Activated CD4-positive, alpha-beta T cell treated with anti-CD3 and anti-CD28 coated beads for 36 hours (primary cell): ENCODE measurements at places on chromosomes 5 and 9.
A peak's percentile ranks its signal among the peaks of the same experiment; 100 is the strongest.

- no peak for DNase-seq
These were observed 72.1 kb upstream of the RASA1 start for GRCh38 chr5:87195616-87196015.

DNA sequence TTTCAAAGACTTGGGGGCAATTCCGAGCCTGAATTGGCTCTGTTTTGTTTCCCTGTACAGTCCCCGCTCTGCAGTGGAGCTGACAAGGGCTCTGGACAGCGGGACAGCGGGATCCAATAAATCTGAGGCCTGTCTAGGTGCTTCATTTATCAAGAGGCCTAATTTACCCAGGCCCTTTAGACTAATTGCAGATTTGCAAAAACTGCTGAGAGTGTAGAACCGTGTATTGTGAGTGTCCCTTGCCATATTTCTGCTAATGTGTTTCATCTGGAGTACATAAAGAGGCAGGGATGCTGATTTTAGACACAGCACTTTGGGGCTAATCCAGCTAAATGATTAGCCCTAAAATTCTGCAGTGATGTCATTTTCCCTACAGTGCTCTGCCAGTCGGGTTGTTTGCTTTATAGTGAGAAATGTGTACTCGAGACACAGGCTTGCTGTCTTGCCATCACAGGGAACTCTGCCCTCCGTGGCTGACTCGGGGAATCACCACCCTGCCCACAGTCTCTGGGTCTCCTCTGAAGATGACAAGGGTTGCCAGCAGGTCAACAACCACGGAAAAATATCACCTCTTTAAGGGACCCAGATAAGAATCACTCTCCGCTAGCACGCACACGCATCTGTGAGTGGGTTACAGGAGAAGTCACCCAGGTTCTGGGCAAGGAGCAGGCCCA lies 592.0 kb downstream of the BNC2 start:
- no peak for DNase-seq

GRCh38 chr5:177132136-177133095 lies 1.2 kb upstream of the NSD1 start:
- peak; percentile 65 for DNase-seq

- no peak for DNase-seq
These were observed 145.4 kb downstream of the BNC2 start for GRCh38 chr9:16725066-16725465.

DNA sequence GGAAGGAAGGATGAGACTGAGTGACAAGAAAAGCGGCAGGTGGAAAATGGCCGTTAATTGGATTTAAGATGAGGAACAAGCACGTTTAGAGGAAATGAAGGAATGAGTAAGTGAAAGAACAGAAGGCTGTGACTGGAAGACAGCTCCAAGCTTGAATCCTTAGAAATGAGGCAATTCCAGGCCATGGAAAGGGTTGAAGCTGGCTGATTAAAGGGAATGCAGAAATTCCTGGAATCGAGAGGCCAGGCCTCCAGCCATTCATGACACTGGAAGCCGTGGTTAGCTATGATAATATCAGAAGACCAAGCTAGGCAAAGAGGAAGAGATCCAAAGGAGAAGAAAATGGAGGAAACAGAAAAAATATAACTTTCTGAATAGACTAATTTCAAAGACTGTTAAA lies 84.2 kb downstream of the ARL15 start:
- no peak for DNase-seq

DNA sequence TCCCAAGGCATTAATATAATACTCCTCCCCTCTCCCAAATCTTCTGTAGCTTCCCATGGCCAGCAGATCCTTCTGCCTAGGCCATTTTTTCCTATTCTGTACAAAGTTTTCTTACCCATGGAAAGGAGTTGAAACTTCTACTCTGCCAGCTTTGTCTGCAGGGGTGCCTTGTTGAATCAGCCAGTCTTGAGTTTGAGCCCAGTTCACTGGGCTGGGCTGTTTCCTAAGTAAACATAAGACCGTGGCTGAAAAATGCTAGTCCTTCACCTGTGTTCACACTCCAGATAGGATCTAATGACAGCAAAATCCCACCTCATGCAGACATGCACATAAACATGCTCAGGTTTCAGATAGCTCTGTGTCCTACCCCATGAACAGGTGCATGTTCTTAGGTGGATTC lies 10.4 kb downstream of the TEX48 start:
- DNase-seq, result no peak

DNA sequence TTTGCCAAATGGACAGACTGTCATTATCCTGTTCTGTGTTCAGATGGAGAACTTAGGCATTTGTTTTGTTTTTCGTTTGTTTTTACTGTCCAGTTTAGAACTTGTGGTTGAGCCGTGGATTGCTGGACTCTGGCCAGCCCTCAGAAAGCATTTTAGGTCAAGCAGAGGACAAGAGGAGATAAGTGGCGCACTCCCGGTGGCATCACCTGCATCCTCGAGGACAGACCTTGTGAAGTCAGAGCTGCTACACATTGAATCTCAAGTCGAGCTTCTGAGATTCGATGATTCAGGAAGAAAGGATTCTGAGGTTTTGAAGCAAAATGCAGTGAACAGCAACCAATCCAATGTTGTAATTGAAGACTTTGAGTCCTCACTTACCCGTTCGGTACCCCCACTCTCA lies 8.9 kb downstream of the MTRR start:
- no peak for DNase-seq

DNA sequence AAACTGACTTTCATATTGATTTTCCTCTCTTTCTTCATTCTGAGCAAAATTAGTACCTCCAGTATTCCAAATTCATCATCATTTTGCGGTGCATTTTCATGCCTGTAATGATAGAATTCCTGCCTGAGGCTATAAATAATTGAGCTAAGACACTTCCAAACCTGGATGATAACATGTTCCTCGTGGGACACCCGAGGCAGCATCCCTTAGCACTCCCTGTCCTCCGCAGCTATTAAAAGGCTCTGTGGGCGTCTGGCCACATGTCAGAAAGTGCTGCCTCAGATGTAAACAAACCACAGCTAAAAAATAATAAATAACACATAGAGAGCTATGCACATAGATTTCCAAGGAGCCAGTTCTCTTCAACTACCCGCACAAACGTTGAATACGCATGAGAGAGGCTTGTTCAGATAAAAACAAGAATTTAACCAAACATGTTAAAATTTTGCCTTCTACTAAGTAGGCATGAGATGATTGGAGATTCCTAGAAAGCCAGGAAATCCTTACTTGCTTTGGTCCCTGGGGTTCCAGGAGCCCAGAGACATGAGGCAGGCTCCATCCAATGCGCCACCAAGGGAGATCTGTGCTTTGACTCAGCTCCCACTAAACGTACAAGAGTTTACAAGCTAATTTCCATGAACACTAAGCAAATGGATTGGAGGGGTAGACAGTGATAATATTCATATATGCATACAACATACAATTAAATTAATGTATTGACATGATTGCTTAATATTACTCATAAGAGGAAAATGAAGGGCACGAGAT lies 82.7 kb downstream of the SHC3 start:
- DNase-seq, result no peak

DNA sequence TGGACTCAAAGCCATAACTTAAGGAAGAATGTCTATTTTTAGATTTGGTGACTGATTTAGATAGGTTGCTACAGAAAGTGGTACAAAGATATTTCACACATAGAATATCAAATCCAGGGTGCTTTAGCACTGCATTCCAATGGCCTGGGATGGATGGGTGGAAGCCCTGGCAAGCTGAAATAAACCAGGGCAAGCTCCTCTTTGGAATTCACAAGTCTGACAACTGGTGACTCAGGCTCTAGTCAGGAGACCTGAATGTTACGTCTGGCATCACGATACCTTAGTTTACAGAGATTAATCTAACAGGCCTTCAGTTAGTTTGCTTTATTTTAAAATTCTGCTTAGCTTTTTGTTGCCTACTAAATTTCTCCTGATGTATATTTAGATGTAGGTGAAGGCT lies 144.0 kb downstream of the TMC1 start:
- DNase-seq, result no peak

DNA sequence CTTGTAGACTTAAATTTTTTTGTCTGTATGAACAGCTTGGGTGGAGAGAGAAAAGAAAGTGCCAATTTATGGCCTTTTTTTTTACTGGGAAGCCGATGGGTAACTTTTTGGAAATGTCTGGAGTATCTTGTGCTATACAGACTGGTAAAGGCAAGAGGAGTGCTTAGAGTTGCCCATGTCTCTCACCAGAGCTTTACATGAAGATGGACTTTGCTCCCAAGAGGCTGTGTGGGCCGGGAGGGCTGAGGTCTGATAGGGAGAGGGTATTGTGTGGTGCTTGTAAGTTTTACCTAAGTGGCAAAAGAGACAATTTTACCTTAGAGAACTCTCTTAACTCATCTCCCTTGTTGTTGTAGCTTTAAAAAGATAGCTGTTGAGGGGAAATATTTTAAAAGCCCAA lies 203.2 kb downstream of the SEMA6A start:
- no peak for DNase-seq

DNA sequence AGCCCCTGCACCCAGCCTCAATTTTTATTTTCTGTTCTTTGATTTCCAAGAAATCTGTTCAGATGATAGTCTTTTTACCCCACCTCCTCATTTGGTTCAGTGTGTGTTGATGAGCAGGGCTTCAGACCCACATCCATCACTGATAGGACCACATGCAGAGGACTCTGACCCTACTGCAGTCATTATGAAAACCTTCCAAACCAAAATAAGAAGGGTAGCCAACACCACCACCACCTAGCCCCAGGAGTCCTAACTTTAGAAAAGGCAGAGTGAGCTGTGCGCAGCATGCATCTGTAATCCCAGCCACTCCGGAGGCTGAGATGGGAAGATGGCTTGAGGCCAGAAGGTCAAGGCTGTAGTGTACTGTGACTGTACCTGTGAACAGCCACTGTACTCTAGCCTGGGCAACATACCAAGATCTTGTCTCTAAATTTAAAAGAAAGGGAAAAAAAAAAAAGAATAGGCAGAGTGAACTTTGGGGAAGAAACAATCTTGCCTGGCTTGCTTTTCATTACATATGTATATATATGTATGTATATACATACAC lies 13.0 kb downstream of the CDKN2AIPNL start:
- DNase-seq, result no peak

DNA sequence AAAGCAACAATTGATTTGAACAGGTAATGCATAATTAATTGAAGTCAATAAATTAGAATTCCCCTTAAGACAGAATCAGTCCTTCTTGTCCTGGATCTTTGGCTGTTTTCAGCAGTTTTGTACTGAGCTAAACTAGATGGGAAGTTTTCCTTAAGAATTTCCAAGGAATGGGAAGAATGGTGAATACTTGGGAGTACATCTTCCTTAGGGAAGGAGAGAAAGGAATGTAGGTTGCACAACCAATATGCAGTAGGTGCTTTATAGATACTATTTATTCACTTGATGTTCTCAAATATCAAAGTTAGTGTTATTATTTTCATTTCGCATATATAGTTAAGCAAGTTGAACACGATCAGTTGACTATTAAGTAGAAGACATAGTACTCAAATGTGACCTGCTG lies 183.5 kb upstream of the MAP1B start:
- no peak for DNase-seq

DNA sequence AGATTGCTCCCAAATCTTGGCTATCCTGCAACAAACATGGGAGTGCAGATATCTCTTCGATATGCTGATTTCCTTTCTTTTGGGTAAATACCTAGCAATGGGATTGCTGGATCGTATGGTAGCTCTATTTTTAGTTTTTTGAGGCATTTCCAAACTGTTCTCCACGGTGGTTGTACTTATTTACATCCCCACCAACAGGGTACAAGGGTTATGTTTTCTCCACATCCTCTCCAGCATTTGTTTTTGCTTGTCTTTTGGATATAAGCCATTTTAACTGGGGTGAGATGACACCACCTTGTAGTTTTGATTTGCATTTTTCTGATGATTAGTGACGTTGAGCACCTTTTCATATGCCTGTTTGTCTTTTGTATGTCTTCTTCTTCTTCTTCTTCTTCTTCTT lies 20.3 kb downstream of the CTSL start:
- DNase-seq, result no peak

GRCh38 chr9:89675058-89675742 lies 70.4 kb downstream of the GADD45G start:
- no peak for DNase-seq

DNA sequence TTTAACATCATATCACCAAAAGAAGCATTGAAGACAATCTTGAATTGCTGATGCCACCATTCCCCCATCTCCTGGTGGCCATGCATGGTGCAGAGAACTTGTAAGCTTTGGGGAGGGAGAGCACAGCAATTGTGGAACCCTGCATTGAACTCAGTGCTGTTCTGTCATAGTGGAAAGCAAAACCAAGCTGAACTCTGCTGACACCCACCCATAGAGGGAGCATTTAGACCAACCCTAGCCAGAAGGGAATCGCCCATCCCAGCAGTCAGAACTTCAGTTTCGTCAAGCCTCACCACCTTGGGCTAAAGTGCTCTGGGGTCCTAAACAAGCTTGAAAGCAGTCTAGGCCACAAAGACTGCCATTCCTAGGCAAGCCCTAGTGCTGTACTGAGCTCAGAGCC lies 37.4 kb upstream of the RUSC2 start:
- no peak for DNase-seq

GRCh38 chr9:95726756-95727155 lies 148.7 kb upstream of the ERCC6L2 start:
- no peak for DNase-seq

DNA sequence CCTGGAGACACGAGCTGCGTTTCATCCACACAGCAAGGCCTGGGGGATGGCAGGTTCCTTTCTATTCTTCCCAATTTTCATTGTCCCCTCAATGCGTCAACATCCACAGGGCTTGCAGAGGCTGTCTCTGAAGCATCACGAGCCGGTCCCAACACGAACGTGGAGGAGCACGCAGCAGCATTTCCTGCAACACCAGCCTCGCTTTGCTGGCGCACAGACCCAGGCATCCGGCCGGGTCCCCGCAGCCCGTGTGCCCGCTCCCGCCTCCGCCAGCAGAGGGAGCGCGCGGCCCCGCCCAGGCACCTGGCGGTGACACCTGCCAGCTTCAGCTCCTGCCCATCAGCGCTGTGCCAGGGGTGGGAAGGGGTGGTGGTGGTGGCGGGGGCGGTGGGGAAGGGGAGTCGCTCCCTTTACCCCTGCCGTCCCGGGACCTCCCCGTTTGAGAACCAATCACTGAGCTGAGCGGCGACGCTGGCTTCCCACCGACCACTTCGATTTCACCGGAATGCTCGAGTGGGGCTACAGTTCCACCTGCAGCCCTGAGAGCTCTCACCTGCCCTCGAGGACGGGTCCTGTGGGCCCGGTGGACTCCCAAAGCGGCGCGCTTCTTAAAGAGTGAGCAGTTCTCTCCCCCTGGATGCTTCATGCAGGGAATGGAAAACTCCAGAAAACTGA lies 464.5 kb downstream of the ICE1 start:
- peak; percentile 71 for DNase-seq

DNA sequence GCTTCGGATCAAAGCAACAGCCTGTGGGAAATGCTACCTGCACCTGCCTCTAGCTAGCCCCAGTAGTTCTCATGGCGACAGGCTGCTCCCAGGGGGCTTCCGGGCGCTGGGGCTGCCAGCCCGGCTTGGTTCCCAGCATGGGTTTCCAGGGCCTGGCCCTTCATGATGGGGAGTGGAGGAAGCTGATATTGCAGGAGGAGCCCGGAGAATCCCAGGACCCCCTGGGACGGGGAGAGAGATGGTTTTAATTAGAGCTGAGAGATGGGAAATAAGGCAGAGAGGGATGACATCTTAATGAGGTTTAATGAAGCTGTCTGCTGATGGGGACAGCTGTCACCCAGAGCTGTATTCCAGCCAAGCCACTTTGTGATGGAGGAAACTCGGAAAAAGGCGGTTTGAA lies 78.6 kb downstream of the CFAP77 start:
- DNase-seq, result no peak

GRCh38 chr9:99399474-99399873 lies 177.4 kb downstream of the SEC61B start:
- DNase-seq, result no peak

- peak; percentile 87 for DNase-seq
These were observed 5.3 kb upstream of the TJP2 start for GRCh38 chr9:69168709-69169217.

- DNase-seq, result no peak
These were observed 224.1 kb downstream of the ESM1 start for GRCh38 chr5:54761213-54761701.
